ENCODE measurements at places on chromosomes 7 and 10.

DNA sequence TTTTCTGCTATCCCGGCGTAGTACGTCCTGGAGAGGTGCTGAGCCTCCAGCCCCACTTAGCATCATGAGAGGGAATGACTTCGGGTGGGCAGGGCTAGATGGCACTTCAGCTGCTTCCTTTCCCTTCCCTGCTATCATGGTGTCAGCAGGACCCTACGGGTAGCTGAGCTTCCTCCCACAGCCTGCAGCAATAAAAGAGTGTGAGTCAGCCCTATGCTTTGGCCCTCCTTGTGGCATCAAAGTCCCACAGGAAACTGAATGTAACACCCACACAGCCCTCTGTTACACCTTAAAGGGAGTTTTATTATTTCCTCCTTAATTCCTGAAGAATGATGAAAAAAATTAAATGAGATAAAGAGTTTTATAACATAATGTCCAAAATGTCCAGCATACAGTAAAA lies 458.1 kb downstream of the RPS24 start:
- DNase-seq: no peak

- DNase-seq: no peak
Observed at GRCh38 chr10:129513312-129513711, 46.3 kb downstream of the MGMT start.

DNA sequence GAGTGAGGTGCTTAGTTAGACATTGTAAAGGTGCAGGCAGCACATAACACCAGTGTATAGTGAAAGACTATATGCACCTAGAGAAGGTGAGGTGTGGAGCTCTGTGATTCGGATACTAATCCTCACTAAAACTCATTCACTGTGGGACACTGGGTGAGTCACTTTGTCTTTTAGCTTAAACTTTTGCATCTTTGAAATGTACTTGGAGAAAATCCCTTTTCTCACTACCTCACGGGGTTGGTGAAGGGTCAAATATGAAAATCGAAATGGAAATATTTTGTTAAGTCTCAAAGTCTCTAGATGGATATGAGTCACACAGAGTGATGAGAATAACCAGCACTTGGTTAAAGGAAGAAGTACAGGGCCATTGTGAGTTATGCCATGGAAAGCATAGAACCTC lies 38.0 kb downstream of the MDFIC start:
- DNase-seq: no peak

DNA sequence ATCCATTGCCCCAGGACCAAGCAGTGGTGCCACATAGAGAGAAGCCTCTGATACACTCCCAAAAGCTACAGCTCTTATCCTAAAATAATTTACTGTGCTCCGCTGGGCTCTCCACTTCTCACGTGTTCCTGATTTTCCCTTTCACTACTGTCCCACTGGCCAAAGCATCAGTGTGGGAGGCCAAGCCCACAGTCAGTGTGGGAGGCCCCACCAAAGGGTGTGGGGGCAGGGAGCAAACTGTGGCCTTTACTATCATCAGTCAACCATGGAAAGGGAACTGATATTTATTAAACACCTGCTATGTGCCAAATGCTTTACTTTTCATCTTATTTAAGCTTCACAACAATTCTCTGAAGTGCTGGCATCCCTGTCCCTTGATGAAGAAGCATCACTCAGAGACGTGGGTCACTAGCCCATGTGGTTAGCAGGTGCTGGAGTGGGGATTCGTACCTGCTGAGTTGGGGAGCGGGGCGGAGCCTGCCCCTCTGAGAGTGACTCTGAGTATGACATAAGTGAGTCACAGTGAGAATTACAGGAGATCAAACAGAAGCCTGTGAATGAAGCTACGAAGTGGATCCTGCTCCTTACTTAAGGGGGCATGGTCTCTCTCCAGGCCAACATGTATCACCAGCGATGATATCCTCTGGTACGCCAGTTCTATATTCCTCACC lies 50.4 kb downstream of the PYROXD2 start:
- DNase-seq: no peak

DNA sequence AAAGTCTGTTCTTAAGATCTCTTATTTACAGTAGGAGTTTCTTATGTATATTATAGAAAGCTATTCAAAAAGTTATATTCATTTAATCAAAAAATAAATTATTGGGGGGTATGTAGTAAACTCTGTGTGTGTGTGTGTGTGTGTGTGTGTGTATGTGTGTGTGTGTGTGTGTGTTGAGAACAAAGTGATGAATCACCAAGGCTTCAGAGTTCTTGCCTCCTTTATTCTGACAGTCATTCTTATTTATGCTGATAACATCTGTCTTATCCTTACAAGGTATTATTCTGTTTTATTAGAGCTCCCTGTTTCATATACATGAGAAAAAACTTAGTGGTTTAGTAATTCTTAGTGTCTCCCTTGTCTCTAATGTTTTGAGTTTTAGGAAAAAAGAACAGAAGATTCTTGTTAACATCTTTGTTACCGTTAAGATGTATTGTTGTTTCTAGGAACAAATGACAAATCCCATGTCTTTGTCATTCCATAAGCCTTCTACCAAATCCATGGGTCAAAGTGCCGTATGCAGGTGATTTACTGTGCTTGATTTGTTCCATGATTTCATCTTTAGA lies 424.0 kb downstream of the EXOC4 start:
- no peak for DNase-seq

DNA sequence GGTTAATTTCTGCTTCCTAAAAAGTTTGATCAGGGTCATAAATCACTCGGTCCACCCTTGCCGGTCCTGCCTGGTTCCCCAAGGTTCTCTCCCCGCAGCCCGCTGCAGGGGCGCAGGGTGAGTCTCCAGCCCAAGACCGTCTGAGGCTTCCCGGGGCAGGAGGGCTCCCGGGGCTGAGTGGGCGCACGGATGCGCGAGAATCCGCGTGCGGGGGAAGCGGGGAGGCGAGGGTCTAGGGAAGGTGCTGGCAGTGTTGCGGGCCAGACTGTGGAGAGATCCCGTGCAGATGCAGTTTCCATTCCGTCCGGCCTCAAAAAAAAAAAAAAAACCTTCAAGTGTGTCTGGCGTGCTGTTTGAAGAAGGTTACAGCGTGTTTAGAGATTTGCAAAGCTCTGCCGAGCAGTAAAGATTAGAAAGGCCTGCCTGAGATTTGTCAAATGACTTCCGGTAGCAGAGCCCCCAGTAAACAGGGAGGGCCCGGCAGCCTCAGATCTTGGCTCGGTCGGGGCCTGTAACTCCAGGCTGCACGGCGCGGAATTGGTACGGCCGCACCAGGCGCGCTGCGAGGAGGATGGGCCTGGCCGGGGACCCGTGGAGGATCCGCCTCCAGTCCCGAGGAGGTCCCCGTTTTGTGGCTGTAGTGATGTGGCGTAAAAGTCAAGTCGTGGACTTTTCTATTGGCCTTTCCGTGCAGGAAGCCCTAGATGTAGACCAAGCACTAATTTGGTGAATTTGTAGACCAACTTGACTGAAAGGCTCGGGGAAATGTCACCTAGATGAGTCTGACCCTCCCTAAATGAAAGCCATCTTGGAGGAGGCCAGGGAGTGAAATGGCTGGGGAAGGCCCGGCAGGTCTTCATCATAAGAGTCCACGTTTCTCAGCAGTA lies 293.2 kb upstream of the NFE2L3 start:
- DNase-seq: no peak

DNA sequence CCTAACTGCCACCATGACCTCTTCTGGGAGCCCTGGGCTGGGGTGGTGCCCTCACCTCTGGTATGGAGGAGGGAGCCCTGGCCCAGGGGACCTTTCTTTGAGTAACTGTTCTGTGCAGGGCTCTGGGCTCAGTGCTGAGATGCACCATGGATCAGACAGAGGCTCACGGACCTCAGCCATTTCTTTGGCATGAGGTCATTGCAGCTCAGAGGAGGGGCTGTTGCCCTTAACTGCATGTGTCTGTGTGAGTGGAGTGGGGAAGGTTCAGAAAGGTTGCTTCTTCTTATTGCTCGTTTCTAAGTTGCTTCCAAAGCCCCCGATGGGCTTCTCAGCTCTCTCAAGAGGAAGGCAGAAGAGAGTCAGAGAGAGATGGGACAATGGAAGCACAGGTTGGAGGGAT lies 233.9 kb downstream of the RPS24 start:
- no peak for DNase-seq

DNA sequence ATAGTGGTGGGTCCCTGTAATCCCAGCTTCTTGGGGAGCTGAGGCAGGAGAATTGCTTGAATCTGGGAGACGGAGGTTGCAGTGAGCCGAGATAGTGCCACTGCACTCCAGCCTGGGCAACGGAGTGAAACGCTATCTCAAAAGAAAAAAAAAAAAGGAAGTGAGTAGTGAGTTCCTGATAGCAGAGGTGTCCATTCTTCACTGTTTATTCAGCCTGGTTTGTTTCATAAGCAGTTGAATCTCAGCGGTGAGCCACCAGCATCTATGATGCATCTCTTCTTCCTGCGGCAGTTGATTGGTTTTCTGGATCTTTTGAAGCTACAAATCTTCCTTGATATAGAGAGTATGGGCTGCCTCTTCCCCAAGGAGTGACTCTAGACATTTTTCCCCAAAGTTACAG lies 316.1 kb upstream of the MTPN start:
- DNase-seq: no peak

DNA sequence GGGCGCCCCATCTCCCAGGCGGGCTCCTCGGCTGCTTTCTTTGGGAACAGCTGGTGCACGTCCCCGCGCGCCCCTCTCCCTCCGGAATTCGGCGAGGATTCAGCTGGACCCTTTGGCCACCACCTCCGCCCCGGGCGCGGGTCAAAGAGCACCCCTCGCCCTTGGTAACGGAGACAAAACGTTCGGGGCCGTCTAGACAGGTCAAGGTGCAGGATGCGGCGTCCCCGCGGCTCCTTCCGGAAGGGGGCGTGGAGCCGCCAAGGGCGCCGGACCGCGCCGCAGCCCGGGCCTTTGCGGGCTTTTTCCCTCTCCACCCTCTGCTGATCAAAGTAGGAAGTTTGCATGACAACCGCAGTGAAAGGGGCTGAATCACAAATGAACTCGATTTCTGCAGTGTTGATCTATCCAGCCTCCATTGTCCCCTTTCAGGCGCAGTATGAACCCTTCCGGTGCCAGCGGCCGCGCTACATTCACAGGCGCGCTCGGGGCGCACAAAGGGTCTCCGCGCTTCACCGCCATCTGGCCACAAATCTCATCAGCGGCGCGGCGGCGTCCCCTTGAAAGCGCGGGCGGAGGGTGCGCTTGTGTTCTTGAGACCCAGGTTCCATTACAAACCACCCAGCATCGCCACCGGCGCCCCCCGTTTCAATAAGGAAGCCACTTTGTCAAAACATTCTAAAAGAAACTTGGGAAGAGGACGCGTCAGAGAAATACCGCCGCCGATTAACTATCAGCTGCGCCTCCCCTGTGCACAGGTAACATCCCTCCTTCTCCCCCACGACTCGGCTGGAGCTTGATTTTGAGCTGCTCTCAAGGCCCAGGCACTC lies 36.4 kb downstream of the CNPY1 start:
- no peak for DNase-seq

GRCh38 chr10:4637657-4638056 lies 188.3 kb upstream of the AKR1E2 start:
- DNase-seq: no peak

DNA sequence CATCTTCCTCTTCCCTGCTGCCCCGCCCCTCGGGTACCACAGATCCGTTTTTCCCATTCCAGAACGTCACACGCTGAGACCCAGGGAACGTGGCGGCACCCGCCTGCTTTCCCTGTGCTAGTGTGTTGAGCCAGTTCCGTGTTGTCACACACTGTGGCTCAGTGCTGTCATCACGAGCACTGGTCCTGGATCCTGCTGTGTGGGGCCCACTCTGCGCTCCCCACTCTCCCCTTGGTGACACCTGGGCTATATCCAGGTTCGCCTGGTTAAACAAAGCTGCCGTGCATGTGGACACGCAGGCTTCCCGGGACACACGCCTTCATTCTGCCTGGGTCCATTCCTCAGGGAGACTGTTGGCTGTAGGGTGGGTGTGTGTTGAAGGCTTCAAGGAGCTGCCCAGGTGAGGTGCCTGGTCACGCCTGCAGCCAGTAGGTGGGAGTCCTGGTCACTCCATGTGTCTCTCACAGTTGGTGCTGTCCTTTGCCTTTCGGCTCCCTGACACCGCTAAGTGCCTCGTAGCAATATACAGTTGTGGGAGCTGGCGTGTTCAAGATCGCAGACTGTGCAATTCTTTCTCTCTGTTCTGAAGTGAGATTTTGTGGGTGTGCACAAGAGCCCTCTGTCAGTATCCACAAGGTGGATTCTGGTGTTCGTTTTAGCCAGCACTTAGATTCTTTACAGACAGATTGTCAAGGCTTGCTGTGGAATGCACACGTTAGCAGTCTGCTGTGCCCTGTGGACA lies 88.6 kb downstream of the INPP5A start:
- no peak for DNase-seq

DNA sequence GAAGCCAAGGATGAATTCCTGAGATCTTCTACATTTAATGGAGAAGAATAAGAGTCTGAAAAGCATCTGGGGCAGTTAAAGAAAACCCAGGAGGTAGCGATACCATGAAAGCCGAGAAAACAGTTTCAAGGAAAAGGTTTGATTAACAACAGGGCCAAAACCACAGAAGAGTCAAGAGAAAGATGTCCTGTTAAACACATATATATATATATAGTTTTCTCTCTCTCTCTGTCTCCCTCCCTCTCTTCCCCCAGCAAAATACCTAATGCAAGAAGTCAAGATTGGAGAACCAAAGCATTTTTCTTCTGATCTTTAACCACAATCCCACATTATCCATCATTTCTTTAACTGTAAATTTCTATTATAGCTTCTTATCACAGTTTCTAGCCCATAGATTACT lies 261.4 kb downstream of the SNX13 start:
- DNase-seq: no peak

- DNase-seq: no peak
Observed at GRCh38 chr10:99656199-99657064, 2.9 kb upstream of the ENTPD7 start.

- DNase-seq: no peak
Observed at GRCh38 chr7:39360766-39361165, 205.4 kb upstream of the YAE1 start.

DNA sequence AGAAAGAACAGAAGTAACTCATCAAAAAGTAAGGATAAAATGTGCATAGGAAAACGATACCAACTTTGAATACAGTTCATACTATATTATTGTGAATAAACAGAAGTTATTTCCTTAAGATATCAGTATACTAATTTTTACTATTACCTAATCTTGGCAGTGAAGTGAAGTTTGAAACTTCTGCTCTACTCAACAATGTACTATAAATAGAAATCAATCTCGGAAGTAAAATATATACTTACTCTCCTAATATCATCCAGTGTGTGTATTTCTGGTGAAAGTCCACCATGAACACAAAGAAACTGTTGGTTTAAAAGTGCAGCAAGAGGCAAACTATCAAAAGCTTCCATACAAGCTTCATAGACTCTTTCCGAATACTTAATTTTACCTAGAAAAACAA lies 24.6 kb downstream of the PPP3CB start:
- DNase-seq: no peak

All from hypothalamus (tissue), 51 donors.